ENCODE measurements at places on chromosomes 6 and 20. TPM values are rescaled to one million over a fixed set of nuclear protein-coding genes. Genes with fewer than 3 reads are reported as not detected.

GRCh38 chr20:2655331-2656116 lies 3.1 kb downstream of the NOP56 start:
- DNase-seq, result no peak

The TGM3 gene
- total RNA-seq, result 0.49 TPM

GRCh38 chr20:44586289-44586911 lies 4.0 kb downstream of the PKIG start:
- peak; percentile 42 for DNase-seq

- no peak for DNase-seq
These were observed 618 bp downstream of the RTN4IP1 start for GRCh38 chr6:106628658-106629102.

The CHRNA4 gene
- total RNA-seq, result 0.71 TPM

The KHDC1L gene
- 0.13 TPM for total RNA-seq
